ENCODE measurements at places on chromosomes 12 and 14.

- no peak for DNase-seq
Measured at GRCh38 chr14:72213424-72213823, 281.2 kb downstream of the RGS6 start.

GRCh38 chr12:12384571-12385340, 27.9 kb downstream of the BORCS5 start:
- DNase-seq = no peak

- no peak for DNase-seq
Measured at GRCh38 chr12:30701056-30701455, 5.4 kb upstream of the IPO8 start.

DNA sequence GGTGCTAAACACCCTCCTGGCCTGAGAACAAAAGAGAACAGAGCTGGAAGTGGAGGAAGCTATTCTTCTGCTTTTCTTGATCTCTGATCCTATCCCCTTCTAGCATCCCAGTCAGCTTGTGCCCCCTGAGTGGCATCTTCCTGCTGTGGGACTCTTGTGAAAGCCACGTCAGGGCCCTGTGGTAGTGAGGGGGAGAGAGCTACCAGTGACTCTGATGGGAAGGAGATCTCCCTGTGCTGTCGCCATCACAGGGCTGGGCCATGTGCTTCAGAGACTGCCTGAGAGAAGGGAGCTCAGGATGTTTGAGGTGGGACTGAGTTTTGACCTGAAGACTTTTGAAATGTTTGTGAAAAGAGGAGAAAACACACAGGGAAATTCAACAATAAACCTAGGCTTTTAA, 107.6 kb upstream of the FUT8 start:
- DNase-seq = no peak

DNA sequence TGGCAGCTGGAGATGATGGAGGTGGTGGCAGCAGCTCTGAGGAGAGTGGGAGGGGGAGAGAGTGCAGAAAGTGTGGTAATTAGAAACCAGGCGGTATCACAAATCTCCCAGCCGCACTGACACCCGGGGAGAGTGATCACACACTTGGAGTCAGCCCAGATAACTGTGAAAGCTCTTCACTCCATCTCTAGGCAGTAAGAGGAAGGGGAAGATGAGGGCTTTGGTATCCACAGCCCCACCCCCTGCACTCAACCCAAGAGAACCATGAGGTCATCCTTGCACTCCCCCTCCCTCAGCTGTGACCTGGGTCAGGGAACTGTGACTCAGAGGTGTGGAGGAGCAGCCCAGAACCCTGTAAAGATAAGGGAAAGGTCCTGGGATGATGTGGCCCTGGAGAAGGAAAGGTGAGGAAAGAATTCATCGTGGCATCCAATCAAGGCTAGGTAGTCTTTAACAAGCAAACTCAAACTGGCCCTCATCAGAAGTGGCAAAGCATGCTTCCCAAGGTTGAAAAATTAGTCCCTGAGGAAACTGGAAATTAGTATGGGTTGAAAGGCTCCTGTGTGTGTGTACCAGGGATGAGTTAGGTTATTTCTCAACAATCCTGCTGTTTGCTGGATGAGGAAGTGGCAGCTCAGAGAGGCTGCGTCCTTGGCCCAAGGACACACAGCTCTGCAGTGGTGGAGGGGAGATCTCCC, 111.0 kb upstream of the LHX5 start:
- DNase-seq = no peak

- no peak for DNase-seq
Measured at GRCh38 chr14:56005191-56006053, 112.8 kb upstream of the PELI2 start.

GRCh38 chr12:84911271-84912197, 1.1 kb downstream of the SLC6A15 start:
- peak; percentile 15 for DNase-seq

DNA sequence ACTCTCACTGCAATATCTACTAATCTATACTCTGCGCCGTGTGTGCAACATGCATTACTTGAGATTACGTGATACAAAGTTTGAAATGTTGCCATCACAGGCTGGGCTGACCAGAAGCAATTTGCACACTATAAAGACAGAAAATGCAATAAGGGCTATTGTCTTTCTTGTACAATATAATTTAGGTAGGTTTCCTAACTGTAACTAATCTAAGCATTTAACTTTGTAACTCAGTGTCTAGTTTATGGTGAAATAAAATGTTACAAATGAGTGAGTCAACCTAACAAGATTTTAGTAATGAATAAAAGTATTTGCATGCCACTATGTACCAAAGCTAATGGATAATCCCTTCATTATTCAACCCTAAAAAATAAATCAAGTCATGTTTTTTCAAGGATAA, 57.8 kb downstream of the LRP6 start:
- no peak for DNase-seq

- DNase-seq = peak; percentile 10
Measured at GRCh38 chr12:4526923-4527546, 11.7 kb upstream of the RAD51AP1 start.

DNA sequence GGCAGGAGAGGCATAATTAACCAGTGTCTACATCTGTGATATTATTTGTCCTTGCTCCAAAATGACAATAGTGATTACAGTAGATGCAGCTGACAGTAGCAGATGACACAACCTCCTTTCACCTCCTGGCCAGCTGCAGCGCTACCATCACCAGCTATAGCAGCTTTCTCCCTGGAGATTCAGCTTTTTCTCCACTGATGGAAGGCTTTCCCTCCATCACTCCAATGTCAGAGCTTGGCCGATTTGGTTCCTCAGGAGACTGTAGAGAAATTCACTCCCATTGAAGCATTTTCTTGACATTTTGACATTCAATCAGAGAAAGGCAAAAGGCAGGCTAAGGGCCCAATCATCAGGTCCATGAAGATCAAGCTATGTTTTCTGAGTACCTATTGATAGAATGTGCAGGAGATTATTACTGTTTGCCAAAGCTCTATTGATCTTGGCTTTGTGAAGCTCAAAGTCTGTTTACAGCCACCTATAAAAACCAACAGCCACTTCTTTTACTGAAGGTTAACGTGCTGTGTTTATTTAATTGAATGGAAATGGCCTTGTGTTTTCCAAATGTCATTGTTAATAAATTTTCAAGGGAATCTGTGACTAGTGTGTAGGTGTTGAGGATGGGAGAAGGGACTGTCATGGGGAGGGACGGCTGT, 785.1 kb downstream of the DIO2 start:
- no peak for DNase-seq

DNA sequence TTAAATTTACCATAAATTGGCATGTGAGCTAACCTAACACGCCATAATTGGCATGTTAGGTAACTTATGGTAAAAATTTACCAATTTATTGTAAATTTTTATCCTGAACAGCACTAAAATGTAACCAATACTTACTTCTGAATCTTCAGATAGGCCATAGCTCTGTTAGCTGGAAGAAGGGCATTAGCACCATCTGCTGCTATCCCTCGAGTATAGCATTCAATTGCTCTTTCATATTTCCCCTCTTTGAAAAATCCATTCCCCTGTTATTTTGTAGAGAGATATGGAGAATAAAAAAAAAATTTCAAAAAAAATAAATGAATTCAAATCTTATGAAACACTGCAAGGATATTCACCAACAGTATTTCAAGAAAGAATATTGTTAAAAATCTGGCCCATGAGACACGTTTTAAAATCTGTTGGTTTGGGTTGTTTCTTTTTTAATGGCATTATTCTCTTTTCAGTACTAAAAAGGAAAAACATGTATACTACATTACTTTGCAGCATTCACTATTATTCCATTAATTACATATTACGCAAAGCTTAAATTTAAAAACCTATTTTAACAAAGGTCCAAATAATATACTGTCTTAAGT, 19.1 kb downstream of the RPAP3 start:
- peak; percentile 30 for DNase-seq

DNA sequence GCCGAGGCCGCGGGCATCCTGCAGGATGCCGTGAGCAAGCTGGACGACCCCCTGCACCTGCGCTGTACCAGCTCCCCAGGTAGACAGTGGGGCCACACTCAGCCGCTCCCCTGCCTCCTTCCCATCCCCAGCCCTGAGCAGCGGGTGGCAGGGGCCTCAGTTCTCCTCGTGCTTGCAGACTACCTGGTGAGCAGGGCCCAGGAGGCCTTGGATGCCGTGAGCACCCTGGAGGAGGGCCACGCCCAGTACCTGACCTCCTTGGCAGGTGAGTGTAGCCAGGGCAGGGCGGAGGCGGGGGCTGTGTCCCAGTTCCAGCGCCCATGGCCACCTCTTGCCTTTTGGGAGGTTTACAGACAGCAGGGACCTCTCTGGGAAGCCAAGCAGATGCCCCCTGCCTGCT, 22.9 kb downstream of the HIP1R start:
- DNase-seq = no peak

DNA sequence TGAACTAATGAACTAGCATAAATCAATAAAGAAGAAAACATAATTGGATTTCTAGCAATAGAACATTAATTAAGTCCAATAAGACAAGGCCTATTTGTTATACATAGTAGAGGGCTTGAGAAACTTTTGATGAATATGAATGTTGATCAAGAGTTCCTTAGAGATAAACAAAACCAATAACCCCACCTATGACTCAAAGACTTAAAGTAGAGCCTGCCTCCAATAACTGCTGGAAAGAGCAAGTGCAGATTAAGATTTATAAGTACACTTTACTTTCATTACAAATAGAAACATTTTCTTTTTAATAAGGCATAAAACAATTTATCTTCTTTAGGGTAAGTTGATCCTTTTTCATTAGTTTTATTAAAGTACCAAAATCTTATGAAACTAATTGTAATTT, 185.7 kb downstream of the SRGAP1 start:
- no peak for DNase-seq

DNA sequence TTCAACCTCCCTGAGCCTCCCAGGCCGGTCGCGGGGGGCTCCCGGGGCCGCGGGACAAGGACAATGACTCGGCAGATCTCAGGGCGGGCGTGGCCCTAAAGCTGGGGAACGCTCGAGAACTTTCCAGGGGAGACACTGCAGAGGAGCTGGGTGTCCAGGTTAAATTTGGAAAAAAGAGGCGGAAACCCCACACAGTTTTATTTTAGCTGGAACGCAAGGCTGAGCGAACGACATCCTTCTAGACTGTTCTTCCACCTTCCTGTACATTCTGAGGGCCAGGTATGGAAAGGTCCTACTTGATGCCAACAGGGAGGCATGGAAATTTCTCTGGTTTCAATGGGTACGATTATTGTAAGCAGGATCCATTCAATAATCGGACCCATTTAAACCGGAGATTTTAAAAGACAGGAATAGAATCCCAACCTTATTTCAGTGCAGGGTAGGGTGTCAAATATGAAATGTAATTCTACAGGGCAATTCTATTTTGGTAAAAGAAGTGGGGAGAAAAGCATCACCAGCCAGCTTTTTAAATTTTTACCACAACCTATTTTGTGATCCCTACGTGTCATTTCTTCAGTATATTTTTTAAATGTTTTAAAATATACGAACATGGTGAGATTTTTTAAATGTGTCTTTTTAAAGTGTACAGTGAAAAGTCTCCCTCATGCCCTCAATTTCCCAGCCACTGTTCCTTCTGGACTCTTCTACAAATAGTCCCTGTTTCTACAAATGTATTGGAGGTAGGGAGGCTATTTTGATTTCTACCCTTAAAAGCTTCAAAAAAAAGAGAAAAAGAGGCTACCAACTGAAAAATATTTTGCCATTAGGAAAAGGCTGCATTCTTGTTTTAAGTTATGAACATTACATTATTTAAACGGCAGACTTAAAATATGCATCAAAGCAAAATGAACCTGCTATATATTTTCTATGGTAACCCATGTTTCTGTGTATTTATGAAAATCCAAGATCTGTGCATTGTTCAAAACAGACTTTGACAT, 1.1 kb upstream of the UBC start:
- DNase-seq = no peak

GRCh38 chr12:125455556-125455955, 390.3 kb downstream of the AACS start:
- DNase-seq = no peak

DNA sequence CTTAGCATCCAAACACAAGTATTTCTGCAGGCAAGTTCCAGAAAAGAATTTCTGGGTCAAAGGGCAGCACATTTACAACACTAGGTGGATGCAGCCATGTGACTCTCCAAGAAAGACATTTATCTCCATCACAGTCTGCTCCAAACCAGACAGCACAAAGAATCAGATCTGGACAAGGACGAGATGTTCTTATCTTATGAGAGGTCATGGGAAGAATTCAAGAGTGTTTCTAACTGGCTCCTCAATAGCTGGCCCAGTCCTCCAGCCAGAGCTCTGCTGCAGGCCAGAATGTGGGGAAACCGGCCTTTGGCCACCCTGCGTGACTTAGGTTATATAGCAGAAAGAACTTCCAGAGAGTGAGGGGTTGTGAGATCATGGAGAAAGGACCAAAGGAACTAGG, 17.4 kb downstream of the TMEM119 start:
- DNase-seq = no peak

- no peak for DNase-seq
Measured at GRCh38 chr12:41228066-41228820, 40.1 kb downstream of the PDZRN4 start.

DNA sequence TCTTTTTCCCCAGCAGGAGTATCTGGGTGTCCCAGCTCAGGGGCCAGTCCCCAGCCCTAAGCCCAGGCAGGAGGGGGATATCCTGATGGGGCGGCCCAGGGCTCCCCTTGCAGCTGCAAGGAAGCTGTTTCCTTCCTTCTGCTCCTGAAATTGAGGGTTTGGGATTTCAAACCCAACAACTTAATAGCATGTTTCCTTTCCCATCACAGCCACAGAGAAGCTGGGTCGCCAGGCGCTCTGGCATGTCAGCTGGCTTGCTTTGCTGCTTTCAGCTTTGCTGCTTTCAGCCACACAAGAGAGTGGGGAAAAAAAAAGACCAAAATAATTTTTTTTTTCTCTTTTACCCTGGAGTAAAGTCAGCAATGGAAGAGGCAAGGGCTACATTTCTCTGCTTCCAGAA, 30.0 kb downstream of the HVCN1 start:
- DNase-seq = no peak

- no peak for DNase-seq
Measured at GRCh38 chr14:89240414-89240813, 176.6 kb downstream of the FOXN3 start.

- no peak for DNase-seq
Measured at GRCh38 chr14:75645056-75645455, 15.6 kb downstream of the ERG28 start.

DNA sequence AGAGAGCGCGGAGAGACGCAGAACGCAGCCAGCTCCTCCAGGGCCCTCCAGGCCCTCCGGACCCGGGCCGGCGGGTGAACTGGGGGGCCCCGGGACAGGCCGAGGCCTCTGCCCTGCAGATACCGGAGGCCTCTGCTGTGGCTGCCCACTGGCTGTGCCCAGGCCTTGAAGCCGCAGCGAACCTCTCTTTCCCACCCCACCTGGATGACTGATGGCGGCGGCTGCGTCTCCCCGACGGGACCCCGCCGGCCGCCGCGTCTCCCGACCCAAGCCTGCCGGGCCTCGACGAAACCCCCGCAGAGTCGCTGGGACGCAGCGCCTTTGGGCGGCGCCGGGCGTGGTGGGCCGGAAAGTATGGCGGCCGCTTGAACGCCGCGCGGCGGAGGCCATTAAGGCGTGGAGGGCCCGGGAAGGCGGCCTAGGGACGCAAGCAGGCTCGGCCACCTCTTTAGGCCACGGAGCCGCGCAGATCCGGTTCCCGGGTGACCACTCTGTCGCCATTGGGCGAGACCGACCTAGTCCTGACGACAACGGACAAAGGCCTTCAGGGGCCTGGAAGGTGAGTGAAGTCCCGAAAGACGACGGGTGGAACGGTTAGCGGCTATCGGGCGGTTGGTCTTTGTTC, 8.4 kb upstream of the ERGIC2 start:
- DNase-seq = no peak

GRCh38 chr12:54572881-54573280, 15.6 kb downstream of the PPP1R1A start:
- no peak for DNase-seq

GRCh38 chr12:52434760-52435530, 774 bp upstream of the KRT75 start:
- no peak for DNase-seq

GRCh38 chr12:97313471-97314190, 149.0 kb upstream of the RMST start:
- no peak for DNase-seq

Data from GM20000 (cell line).